ENCODE measurements at places on chromosomes 5 and 9. TPM values are rescaled to one million over a fixed set of nuclear protein-coding genes. Genes with fewer than 3 reads are reported as not detected.
A peak's percentile ranks its signal among the peaks of the same experiment; 100 is the strongest.

GRCh38 chr9:128192601-128193371 lies 1.4 kb upstream of the CIZ1 start:
- DNase-seq: peak; percentile 70

GRCh38 chr5:139699351-139699750 lies 51.2 kb downstream of the CXXC5 start:
- no peak for DNase-seq

DNA sequence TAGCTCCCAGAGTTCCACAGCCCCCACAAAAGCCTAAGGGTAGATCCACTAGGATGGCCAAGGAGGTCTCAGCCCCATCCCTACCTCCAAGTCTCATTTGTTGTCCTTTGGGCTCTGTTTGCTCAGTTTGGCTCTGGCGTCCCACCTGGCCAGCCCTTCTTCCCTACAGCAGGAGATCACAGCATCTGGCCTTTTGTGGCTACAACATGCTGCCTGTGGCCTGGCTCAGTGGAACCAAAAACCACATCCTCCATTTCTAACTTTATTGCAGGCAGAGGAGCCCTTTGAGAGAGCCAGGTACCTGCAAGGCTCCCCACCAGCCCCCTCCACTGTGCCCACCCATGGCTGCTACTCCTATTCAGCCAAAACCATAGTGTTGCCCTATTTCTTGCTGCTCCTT lies 11.4 kb downstream of the JADE2 start:
- DNase-seq: no peak

DNA sequence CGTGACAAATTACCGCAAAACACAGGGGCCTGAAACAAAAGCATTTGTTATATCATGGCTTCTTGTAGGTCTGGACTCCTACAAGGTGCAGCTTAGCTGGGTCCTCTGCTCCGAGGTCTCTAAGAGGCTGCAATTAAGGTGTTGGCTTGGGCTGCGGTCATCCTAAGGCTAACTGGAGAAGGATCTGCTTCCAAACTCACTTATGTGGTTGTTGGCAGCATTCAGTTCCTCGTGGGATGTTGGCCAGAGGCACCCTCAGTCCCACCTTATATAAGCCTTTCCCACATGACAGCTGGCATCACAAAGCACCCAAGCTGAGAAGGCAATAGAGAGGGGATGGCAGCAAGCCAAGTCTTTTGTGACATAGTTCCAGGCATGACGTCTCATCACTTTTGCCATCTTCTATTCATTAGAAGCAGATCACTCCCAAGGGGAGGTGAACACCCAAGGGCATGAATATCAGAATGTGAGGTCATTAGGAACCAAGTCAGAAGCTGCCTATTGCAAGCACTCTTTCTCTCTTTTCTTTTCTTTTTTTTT lies 47.9 kb upstream of the ZBTB43 start:
- no peak for DNase-seq

- DNase-seq: no peak
These were observed 5.7 kb upstream of the EGFL7 start for GRCh38 chr9:136656795-136657611.

GRCh38 chr9:72648324-72649126 lies 127.1 kb downstream of the TMC1 start:
- DNase-seq: no peak

DNA sequence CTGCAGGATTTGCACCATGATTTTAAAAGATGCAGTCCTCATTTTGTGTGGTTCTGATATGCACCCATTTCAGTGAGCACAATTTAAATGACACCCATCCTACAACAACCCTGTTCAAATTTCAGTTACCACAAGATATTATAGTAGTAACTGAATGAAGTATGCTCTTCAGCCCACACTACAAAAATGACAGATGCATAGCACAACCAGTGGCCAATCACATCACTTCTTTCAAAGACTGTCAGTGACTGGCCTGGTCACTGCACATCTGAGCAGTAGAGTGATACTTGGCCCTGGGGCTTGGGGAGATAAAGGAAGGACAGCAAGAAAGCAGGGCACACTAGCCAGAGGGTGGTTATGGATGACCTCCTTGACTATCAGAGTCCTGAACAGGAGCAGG lies 19.8 kb upstream of the IFNK start:
- no peak for DNase-seq

GRCh38 chr5:171010816-171011215 lies 149.0 kb downstream of the RANBP17 start:
- DNase-seq: no peak

GRCh38 chr5:170597109-170597751 lies 93.4 kb downstream of the KCNIP1 start:
- DNase-seq: no peak

DNA sequence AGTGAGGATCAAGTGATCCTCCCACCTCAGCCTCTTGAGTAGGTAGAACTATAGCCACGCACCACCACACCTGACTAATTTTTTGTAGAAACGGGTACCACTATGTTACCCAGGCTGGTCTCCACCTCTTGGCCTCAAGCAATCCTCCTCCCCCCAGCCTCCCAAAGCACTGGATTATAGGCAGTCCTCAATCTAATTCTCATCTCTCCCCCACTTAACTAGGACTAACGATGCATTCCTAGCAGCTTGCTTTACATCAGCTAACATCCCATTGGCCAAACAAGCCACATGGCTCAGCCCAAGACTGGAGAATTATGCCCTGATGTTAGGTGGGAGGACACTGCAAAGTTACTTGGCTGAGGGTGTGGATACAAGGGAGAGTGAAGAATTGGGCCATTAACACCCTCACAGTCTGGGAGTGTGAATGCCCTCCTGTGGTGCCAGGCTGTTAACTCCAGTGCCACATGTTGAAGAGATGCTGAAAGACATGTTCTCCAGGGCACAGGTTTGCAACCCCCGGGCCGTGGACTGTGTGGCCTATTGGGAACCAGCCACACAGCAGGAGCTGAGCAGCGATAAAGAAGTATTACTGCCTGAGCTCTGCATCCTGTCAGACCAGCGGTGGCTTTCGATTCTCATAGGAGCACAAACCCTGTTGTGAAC lies 5.3 kb upstream of the ZNF367 start:
- no peak for DNase-seq

DNA sequence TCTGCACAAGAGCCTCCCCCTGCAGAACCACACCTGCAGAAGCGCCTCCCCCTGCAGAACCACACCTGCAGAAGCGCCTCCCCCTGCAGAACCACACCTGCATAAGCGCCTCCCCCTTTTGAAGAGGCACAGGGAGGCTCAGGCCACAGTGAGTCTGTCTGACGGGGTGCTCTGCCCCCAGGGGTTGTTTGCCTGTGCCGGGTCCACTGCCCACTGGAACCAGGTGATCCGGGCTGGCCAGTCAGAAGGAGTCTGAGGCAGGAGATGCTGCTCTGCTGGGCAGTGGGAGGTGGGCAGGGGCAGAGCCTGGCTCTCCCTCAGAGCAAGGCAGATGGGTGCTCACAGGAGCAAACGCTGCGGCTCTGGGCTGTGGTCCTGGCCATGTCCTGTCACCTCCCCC lies 60.8 kb upstream of the RNU6ATAC start:
- DNase-seq: no peak

- DNase-seq: no peak
These were observed 20.6 kb downstream of the B4GALT7 start for GRCh38 chr5:177620560-177620959.

DNA sequence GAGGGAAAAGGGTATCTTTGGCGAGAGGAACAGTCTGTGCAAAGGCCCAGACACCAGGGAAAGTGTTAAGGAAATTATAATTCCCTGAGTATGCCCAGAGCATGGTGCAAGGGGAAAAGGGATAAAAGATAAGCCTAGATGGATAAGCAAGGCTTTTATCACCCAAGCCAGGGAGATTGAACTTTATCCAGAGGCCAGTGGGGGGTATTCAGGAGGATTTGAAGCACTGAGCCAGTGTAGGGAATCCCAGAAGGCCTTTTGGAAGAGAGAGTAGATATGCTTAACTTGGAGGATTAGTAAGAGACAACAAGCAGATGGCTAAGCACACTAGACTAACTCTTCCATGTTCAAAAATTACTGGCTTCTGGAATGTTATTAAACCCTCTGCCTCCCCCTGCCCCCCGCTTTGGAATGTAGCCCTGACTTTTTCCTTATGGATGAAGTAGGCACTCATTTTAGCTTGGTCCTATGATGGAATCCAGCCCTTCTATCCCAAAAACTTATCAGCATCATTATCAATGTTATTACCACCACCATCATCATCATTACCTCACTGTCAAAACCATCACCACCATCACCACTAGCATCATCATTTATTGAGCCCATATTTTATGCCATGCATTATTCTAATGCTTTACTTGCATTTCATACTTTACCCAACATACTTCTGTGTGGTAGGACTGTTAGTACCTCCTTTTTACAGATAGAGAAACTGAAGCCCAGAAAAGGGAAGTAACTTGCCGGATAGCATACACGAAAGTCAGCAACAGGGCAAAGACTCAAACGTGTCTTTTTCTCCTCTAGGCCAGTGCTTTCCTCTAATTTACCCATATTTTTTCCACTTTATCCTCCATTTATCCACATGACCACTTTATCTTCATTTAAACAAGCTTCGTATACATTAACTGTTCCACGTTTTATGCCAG lies 237.0 kb downstream of the PAPPA start:
- DNase-seq: no peak

DNA sequence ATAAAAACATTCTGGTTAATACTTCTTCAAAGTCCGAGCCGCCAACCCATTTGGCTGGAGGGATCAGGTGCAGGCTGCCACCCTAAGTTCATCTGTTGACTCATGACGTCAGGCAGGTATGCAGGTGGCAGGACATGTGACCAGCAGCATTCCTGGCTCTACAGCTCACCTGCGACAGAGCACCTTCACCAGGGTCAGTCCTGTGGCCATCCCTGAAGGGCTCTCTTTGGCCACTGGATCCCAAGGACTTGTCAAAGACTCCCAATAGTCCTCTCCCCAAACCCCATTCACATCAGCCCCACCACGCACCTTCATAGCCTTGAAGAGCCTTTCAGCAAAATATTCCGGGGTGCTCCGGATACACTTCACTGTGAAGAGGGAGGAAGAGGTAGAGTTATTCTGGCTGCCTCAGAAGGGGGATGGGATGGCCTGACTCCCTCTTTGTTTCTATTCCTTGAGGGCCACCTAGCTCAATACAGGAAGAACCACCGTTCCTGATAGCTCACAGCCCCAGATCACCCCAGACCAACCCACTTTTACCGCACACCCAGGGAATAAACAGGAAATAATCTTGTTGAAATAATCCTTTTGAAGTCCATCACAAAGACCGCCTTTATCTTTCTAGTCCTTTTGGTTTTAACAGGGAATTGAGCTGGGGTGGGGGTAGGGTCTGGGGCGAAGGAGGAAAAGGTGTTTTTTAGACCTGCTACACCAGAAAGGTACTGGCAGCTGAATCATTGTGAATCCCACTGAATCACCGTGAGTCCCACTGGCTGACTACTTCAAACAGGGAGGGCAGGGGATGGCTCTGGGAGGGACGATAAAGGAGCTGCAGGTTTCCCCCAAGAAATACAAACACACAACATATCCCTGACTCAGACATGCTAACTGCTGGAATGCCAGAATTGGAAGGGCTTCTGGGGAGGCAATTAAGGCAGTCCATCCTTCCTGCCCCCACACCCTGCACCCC lies 26.4 kb downstream of the ANXA6 start:
- no peak for DNase-seq

GRCh38 chr9:133953976-133954709 lies 38.0 kb downstream of the VAV2 start:
- no peak for DNase-seq

- no peak for DNase-seq
These were observed 438.0 kb upstream of the MPDZ start for GRCh38 chr9:13717322-13718054.

DNA sequence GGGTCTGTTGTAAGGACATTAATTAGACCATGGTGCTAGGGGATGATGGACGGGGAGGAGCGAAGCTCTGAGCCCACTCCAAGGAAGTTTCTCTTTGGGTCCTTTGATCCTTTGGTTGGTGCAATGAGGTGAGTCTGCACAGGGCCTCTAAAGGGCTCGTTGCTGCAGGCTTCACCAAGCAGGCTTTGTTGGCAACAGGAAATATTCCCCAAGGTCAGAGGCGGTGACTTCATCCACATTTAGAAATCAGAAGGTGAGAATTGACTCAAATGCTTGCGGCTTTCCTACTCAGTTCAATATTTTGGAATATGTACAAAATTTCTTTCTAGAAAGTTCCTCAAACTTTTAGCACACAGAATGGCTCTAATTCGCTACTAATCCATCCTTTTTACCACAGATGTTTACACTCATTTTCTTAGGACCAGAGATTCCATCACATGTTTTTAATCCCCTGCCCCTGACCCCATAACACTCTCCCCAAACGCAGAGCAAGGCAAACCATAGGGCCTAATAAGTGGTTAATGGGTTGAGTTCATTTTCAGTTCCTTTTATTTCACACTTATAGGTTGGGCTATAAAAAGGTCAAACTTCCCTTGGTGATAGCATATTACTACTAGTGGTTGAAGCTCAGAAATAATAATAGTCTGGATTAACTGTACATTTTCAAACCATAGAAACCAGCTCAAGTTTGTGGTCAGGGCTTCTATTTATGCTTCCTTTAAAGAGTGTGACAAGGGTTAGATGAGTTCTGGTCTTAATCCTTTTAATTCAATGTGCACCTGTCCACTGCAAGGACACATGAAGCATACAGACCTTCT lies 37.3 kb upstream of the TMEM252 start:
- no peak for DNase-seq

- DNase-seq: no peak
These were observed 116.6 kb upstream of the HMHB1 start for GRCh38 chr5:143695244-143695864.

DNA sequence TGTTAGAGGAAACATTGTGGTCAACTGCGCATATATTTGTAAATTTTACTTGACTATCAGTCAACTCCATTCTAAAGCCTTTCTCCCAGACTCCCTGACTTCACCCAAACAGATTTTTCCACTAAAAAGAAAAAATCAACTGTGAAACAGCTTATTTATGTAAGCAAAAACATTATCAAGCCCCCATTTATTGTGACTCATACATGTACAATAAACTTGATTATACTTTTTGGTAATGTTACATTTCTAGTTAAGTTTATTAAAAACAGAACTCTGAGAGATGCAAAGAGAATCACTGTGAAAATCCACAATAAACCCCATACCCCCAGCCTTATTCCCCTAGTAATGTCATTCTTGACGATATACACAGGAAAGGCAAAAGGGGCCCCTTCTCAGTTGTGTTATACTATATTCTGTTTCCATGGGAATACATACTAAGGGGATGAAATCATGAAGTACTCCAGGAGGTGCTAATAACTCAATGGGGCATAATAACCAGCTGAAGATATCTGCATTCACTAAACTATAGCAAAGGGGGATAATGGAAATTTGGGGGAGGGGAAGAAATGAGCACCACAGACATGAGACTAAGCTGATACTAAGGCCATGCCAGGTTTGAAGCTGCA lies 616.0 kb downstream of the ACTL7B start:
- DNase-seq: no peak

SPINK6 gene
- not detected for polyA plus RNA-seq

IFNK gene
- polyA plus RNA-seq: not detected

ACOT12 gene
- 0.68 TPM for polyA plus RNA-seq

ZFYVE16 gene
- 46.5 TPM for polyA plus RNA-seq

TSSK1B gene
- not detected for polyA plus RNA-seq

ZNF618 gene
- 41.7 TPM for polyA plus RNA-seq

ZNF367 gene
- polyA plus RNA-seq: 14.1 TPM

EPB41L4B gene
- 4.0 TPM for polyA plus RNA-seq

SLC46A2 gene
- not detected for polyA plus RNA-seq

Data from left renal pelvis (tissue), 4 donors.